ENCODE measurements at places on chromosomes 12 and 14.
A peak's percentile ranks its signal among the peaks of the same experiment; 100 is the strongest.

- no peak for DNase-seq
These were observed 209.9 kb upstream of the IGF1 start for GRCh38 chr12:102690253-102690652.

- DNase-seq = no peak
These were observed 11.9 kb downstream of the NAP1L1 start for GRCh38 chr12:76072568-76072967.

DNA sequence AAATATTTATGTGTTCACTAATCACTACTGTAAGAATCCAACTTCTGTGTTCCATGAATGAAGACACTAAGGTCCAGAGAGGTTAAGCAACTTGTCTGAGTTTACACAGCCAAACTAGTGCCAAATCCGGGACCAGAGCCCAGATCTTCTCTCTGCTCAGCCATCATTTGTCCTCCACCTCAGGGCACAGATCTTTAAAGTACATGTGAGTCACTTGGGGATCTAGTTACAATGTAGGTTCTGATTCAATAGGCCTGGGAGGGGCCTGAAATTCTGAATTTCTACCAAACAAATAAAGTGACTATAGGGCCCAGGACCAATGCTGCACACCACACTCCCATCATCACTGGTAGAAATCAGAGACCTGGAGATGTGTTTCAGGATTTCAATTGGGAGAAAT, 162.9 kb downstream of the GXYLT1 start:
- DNase-seq = no peak

DNA sequence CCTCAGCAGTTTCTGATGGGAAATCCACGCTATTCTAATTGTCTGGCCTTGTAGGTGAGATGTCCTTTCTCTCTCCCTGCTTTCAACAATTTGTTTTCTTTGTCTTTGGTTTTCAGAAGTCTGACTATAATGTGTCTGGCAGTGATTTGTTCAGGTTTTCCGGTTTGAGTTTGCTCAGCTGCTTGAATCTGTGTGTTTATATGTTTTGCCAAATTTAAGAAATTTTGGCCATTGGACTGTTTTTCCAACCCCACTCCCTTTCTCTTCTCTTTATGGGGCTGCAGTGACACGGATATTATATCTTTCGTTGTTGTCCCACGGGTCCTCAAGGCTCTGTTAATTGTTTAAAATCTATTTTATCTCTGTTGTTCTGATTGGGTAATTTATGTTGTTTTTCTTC, 105.0 kb downstream of the ADGRD1 start:
- no peak for DNase-seq

GRCh38 chr12:40146800-40147797, 41.2 kb upstream of the SLC2A13 start:
- DNase-seq = no peak

GRCh38 chr12:54360717-54361456, 3.4 kb downstream of the GPR84 start:
- peak; percentile 30 for DNase-seq

DNA sequence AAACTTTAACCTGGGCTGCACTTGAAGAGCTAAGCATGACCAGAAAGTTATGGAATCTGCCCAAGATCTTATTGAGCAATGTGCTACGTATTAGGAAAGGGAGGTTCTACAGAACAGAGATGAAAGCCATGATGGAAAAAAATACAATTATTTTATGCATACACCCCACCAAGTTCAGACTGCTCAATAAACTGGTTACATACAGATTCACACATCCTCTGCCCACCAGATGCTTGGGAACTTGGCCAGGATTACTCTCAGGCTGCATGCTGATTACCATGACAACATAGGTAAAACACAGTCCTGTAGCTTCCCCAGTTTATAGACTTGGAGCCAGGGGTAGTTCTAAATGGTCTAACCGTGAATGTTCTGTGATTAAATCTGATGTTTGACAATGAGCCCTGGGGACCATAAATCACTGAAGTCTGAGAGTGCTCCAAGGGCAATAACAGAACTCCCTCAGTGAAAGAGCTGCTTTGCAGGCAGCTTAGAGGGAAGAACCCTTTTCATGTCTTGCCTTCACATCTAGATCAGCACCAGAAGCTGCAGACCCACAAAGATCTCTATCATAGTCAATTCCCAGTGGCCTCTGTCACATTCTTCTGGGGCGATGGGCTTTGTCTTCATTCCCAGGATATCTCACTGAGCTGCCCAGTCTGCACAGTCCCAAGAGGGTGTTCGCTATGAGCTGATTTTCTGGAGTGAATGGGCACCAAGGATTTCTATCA, 232.2 kb downstream of the EMP1 start:
- DNase-seq = no peak

- no peak for DNase-seq
These were observed 40.2 kb downstream of the PAH start for GRCh38 chr12:102876883-102877282.

GRCh38 chr12:88258396-88258795, 116.3 kb downstream of the TMTC3 start:
- no peak for DNase-seq

- no peak for DNase-seq
These were observed 56.0 kb downstream of the MSRB3 start for GRCh38 chr12:65334521-65334920.

DNA sequence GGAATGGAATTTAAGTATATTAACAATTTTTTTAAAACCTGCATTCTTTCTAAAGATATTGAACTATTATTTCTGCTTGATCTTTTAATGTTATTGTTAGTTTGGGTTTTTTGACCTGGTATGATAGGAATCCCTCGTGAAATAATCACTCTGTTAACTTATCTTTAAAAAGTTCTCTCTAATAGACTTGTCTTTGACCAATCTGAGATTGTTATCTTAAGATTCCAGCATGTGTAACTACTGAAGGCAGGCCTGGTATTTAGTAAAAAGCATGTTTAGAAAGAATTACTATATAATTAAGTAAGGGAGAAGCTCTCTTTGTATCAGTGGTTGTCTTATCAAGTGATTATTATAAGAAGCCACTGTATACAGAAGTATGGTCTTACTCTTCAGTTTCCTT, 4.8 kb downstream of the TMTC2 start:
- no peak for DNase-seq

DNA sequence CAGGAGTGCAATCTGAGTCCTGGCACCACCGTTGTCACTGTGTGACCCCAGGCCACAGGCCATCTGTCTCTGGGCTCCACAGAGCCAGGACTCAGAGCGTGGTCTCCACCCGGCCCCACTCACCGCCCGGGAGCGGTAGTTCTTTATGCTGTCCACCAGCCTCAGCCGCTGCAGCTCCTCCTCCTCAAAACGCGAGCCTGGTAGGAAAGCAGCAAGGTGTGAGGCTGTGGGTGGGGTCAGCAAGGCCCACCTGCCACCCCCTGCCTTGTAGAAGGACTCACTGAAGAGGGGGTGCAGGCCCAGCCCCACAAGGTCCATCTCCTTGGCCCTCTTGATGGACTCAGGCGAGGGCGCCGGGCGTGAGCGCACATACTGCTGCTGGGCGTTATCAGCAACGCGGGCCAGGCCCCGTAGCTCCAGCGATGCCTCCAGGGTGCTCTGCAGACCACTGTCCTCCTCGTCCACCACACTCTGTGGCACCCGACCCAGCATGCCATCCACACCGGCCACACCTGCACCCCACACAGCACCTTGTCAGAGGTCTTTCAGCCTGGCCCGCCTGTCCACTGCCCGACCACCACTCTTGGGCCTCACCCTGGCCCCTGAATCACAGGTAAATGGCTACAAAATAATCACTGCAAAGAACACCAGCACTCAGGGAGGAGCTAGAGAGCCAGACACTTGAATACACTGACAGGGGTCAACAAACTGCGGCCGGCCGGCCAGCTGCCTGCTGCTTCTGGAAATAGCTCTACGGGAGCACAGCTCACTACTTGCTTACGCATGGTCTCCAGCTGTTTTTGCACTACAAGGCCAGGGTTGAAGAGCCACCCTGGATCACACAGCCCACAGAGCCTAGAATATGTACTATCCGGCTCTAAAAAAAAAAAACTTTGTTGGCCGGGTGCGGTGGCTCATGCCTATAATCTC, 16.3 kb downstream of the CFAP73 start:
- no peak for DNase-seq

DNA sequence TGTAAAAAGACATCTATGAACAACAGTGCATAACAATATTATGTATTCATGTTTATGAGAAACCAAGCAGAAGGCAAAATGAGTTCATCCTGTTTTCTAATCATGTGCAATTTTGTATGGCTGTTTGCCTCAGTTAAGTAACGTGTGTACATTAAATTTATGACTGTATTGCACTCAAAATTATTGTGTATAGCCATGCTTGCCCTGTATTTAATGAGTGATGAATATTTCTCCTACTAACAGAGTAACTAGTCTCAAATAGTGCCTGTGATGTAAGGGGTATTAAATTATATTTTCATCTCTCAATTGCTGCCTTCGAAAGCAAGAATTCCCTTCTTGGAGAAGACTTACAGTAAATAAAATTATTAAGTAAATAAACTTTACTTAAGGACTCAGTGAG, 154.2 kb downstream of the NOVA1 start:
- DNase-seq = no peak

GRCh38 chr12:12460935-12461922, 101.4 kb downstream of the DUSP16 start:
- no peak for DNase-seq

GRCh38 chr14:21414137-21414631, 30.4 kb upstream of the SUPT16H start:
- peak; percentile 46 for DNase-seq

DNA sequence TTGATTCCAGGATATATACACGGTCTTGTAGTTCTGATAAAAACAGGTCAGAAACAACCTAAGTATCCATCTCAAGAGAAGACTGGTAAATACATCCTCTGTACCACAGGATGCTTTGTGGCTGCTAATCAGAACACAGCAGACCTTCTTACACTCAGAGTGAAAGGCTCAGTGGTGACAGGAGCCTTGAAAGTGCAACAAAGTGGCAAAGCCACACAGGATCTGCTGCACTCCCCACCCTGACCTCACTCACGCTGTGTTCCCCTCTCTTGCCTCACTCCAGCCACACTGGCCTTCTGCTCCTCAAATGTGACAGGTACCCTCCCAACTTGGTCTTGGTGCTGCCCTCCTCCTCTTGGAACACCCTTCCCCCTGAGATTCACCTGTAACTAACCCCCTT, 98.1 kb upstream of the GRIP1 start:
- DNase-seq = peak; percentile 32

- no peak for DNase-seq
These were observed 470.8 kb downstream of the FSCB start for GRCh38 chr14:44036248-44036647.

DNA sequence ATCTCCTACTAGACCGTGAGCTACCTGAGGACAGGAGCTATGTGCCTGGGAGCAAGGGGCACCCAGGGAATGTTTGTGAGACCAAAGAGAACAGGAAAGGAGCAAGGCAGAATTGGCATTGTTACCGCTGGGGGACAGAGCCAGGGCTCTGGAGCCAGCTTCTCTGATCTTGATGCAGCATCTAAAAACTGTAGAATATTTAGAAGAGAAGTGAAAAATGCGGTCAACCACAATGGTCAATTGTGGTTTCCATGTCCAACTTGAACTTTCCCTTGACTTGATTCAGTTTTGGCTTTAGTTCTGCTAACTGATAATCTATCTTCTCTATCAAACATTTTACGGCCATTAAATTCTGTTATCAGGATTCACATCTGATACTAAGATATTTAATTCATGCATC, 201.2 kb downstream of the ANO4 start:
- peak; percentile 21 for DNase-seq

- DNase-seq = no peak
These were observed 408.2 kb downstream of the GXYLT1 start for GRCh38 chr12:41736436-41736835.

- no peak for DNase-seq
These were observed 29.4 kb downstream of the TTC9 start for GRCh38 chr14:70670992-70671651.

GRCh38 chr12:9933958-9934357, 1.8 kb upstream of the CLEC2A start:
- no peak for DNase-seq

DNA sequence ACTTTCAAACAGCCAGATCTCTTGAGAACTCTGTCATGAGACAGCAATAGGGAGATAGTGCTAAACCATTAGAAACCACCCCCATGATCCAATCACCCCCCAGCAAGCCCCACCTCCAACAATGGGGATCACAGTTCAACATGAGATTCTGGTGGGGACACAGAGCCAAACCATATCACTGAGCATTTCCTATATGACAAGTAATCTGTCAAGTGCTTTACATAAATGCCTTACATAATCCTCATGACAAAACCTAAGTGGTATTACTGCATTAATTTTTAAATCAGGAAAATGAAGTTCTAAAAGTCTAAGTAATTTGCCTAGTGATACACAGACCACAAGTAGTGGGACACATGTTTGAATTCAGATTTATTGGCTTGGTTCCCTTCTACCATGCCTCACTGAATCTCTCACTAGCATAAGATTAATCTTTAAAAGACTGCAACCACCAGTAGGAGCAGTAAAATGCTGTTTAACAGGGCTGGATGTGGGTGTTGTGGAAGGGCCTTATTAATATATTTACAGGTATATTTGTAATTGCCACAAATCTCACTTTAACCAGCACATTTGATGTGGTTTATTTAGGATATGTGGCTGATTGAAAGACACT, 323.1 kb upstream of the FBXO33 start:
- DNase-seq = no peak

- no peak for DNase-seq
These were observed 5.5 kb downstream of the SETD3 start for GRCh38 chr14:99475179-99475578.

DNA sequence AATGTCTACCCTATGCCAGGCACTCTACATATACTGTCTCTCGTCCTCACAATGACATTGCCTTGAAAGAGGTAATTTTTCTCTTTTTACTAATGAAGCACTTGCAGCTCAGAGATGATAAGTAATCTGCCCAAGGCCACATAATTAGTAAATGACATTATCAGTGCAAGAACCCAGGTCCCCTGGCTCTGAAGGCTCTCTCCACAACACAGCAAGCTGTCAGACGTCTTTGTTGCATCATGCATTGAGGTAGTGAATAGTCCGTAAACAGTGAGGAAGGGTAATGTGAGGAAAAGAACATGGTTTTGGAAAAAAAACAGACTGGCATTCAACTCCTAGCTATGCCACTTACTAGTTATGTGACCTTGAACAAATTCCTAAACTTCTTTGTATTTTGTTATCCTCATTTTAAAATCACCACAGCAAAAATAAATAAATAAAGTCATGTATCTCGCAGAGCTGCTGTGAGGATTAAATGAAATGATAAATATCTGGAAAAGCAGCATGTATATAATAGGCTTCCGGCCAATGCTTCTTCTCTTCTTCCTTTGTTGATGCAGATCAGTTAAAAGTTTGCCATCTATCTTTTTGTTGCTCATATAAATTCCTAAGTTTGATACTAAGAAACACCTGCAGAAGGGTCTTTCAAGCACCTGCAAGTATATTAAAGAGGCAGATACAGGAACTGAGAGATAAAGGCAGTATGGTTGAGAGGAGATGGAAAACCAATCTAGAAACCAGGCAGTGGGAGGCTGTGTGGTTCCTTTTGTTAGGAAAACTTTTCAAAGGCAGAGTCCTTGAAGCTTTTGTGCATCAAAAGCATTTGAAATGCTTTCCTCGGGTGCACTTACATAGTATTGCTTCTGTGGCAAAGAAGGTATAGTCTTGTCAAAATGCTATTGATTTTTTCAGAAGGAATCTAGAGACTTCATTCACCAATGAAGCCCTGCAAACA, 82.8 kb downstream of the BTG1 start:
- no peak for DNase-seq

GRCh38 chr12:88559772-88560171, 20.5 kb downstream of the KITLG start:
- DNase-seq = no peak

GRCh38 chr14:95993768-95994592, 45.2 kb upstream of the C14orf132 start:
- DNase-seq = peak; percentile 55

GRCh38 chr12:6211421-6211869, 11.2 kb downstream of the CD9 start:
- DNase-seq = no peak
